ENCODE measurements at places on chromosomes 1 and 21. TPM values are rescaled to one million over a fixed set of nuclear protein-coding genes. Genes with fewer than 3 reads are reported as not detected.

DNA sequence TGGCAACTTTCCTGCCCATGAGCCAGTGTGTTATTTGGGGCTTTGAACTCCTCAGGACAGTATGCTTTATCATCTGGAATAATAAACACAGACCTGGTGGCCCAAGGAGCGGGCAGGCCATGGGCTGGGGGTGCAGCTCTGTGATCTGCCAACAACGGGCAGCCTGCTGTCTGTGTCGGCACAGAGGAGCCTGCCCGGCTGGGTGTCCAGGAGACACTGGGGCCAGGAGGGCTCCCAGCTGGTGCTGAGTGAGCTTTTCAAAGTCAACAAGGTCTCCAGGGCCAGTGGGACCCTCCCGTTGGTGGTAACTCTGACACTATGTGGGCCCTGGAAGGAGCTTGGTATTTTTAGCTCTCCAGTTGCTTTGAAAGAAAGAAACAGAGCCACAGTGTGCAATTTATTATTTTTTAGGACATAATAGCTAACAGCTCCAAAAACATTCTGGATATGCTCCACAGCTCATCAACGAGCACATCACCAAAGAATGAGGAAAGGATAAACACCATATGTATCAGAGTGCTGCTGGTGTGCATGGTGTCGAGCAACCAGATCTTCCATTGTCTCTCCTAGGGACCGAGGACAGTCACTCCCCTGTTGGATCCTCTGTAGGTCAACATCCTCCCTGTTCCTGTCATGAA is 488.7 kb upstream of the USP24 start:
- no peak for DNase-seq

DNA sequence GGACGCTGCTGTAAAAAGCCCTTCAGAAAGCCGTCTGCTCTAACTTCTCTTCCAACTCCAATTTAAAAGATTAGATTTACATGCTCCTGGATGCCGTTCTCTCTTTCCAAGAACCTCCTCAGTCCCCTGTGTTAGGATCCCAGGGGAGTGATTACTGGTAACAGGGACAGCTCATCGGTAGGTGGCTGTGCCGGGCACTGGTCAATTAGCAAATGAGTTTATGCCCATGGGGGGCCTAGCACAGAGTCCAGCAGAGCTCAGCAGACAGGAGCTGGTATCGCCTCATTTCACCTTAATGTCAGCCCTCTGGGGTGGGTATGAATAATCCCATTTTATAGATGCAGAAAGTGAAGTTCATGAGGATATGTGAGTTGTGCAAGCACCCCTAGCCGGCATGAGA is 191.9 kb downstream of the GRIK3 start:
- DNase-seq: no peak

DNA sequence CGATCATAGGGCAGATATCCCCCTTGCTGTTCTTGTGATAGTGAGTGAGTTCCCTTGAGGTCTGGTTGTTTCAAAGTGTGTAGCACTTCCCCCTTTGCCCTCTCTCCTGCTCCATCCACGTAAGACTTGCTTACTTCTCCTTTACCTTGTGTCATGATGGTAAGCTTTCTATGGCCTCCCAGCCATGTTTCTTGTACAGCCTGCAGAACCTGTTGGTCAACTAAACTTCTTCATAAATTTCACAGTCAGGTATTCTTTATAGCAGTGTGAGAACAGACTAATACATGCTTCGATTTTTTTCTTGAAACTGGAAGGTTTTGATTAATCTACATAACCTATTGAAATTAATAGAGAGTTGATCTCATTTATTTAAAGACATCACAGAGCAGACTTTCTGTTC is 302.5 kb upstream of the PBX1 start:
- no peak for DNase-seq

The RHOU gene
- polyA plus RNA-seq: 44.0 TPM

The HAO2 gene
- polyA plus RNA-seq: 0.09 TPM

The KCND3 gene
- 10.0 TPM for polyA plus RNA-seq
